ENCODE measurements at places on chromosomes 4 and X.

- DNase-seq, result no peak
These were observed 281.3 kb upstream of the ANKRD50 start for GRCh38 chr4:124993838-124994237.

GRCh38 chr4:15964159-15964558 is 1.2 kb upstream of the FGFBP2 start:
- no peak for DNase-seq

GRCh38 chr4:146032234-146032860 is 93.7 kb upstream of the ZNF827 start:
- DNase-seq, result no peak

DNA sequence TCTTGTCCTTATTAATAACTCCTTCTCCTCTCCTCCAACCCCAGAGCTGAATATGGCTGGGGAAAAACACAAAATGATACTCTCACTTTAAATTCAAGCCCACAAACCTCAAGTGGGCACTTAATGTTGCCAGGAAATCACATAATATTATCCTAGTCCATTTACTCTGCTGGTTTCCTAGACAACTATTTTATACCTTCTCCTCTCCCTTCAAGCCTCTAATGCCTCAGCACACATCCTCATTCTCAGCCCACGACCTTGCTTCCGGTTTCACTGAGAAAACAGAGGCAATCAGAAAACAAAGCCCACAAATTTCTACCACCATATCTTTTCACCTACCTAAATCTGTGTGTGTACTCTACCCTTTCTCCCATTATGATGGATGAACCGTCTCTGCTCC is 12.1 kb upstream of the CLCN5 start:
- DNase-seq, result no peak

DNA sequence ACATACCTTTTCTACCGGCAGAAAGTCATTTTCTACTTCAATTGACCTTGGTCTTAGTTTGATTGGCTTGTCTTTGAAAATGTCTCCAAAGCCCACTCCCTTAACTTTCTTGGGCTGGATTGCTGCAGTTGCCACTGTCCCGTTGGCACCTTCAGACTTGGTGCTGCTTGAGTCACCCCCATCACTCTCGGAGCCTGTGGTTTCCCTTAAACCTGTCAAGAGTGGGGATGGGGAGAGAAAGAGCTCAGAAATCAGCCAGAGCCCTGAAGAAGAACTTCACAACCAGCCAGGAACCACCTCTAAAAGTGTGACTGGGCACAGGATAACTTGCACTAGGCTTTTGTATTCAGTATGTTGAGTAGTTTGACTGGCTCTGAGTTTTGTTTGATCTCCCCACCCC is 168.5 kb upstream of the MAP3K15 start:
- DNase-seq, result no peak

- DNase-seq, result no peak
These were observed 533.9 kb upstream of the GRID2 start for GRCh38 chr4:91769912-91770311.

DNA sequence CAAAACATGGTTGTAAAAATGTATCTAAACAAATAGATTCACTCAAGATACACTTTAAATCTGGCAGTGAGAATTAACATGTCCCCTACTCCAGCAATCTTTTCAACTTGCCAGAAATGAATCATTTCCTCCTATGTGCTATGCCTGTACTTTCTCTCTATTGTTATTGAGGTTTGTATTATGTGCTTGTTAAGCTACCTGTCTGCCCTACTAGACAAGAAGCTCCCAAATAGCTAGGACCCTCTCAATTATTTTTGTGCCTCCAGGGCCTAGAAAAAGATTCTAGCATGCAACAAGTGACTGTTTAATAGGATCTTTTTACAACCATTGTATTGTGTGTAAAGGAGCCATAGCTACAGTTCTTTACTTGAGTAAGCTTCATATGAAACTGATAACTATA is 3.5 kb upstream of the SAP30 start:
- peak; percentile 25 for DNase-seq

DNA sequence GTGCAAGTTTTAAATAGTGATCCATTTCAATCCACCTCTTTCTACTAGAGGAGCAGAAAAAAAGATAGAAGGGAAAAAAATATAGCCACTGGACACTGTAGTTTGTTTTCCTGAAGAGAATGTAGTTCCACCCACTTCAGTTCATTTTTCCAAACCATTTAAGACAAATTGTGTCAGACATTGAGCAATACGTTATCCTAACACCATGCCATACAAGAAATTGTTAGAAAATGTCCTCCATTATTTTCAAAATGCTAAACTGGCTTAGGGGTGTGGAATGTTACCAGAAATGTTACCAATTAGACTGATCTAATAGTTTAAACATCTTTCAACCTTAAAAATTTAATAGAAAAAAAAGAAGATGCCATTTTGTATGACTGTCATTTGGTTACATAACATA is 48.6 kb upstream of the ETNPPL start:
- no peak for DNase-seq

DNA sequence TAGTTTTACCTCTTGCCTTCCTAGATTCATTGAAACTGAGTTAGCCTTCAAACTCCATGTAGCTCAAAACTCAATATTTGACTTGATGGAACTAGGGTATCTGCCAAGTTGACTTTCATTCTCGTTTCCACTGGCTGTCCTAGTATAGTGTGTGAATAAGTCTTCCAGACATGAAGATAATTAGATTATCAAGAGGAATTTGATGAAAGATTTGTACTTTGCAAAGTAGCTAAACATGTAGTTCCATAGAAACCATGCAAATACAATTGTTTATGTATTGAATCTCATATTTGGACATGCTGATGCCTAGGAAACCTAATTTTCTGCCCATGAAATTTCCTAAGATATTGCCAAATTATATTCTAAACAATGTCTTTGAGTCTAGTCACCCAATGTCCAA is 297.5 kb downstream of the ARHGAP24 start:
- no peak for DNase-seq
